ENCODE measurements at places on chromosomes 1 and 21. TPM values are rescaled to one million over a fixed set of nuclear protein-coding genes. Genes with fewer than 3 reads are reported as not detected.

- DNase-seq, result no peak
- no peaks in the 10 kb centered on the region for H3K36me3 ChIP-seq
- no peak overlapping the region for H3K4me3 ChIP-seq
- H3K27me3 ChIP-seq, result no peaks in the 10 kb centered on the region
- H3K27ac ChIP-seq, result no peak overlapping the region
- no peaks in the 10 kb centered on the region for H3K4me1 ChIP-seq
Observed at GRCh38 chr21:44556879-44557278, 1.7 kb downstream of the KRTAP10-3 start.

GRCh38 chr1:2352341-2352896 lies 38.9 kb downstream of the MORN1 start:
- H3K4me3 ChIP-seq, result no peak overlapping the region
- no peak overlapping the region for H3K27ac ChIP-seq
- no peaks in the 10 kb centered on the region for H3K36me3 ChIP-seq
- no peak for DNase-seq
- no peaks in the 10 kb centered on the region for H3K27me3 ChIP-seq

- peak; percentile 78 for DNase-seq
- H3K36me3 ChIP-seq, result no peaks in the 10 kb centered on the region
- no peak overlapping the region for H3K4me3 ChIP-seq
- H3K4me1 ChIP-seq, result peaks cover 55% of the 10 kb centered on the region
Observed at GRCh38 chr1:211323156-211324063, 3.2 kb upstream of the TRAF5 start.

DNA sequence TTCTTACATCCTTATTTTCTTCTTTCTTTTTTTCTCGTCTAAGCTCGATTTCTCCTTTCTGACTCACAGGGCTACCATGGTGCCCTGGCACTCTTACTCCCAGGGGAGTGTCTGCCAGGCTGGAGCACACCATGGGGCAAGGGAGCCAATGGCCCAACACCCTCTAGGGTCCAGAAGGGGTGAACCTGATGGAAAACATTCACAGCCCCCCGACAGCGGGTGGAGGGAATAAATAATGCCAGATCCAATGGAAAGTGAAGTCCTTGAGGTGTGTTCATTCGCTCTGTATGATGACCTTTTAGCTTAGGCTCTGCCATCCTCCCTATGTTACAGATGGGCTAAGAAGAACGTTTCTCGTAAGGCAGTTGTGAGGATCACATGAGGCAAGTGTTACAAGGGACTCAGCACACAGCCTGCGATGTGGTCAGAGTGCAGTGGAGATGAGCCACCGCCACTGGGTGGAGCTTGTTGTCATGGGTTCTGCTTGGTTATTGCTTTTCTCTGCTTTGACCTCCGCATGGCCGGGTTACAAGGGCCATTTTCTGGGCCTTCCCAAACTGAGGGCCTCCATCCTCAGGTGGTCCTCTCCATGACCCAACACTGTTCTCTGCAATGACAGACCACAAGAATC lies 3.5 kb upstream of the FCMR start:
- DNase-seq, result peak; percentile 82
- no peak overlapping the region for H3K27ac ChIP-seq
- H3K27me3 ChIP-seq, result no peaks in the 10 kb centered on the region

- H3K4me3 ChIP-seq, result no peak overlapping the region
- no peak for DNase-seq
- no peaks in the 10 kb centered on the region for H3K27me3 ChIP-seq
- H3K27ac ChIP-seq, result no peak overlapping the region
- no peaks in the 10 kb centered on the region for H3K4me1 ChIP-seq
Observed at GRCh38 chr1:35864813-35865212, 18.2 kb upstream of the AGO1 start.

DNA sequence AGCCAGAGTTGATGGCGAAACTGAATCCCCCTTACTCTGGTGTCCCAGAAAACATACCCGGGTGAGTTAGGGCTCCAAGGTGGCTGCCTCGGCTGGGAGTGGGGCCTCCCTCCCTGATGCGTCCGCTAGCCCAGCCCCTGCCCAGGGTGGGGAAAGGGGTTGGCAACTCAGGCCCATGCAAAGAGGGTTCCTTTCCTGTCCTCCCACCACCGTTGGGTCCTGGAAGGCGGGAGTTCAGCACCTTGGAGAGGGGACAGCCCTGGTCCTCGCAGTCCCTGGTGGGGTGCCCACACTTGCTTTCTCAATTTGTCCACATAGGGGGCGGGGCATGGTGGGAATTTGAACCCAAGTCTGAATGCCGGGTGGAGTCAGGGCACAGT lies 6.1 kb downstream of the SRM start:
- DNase-seq, result peak; percentile 27
- H3K27ac ChIP-seq, result no peak overlapping the region
- H3K27me3 ChIP-seq, result no peaks in the 10 kb centered on the region
- peaks cover 23% of the 10 kb centered on the region for H3K36me3 ChIP-seq

DNA sequence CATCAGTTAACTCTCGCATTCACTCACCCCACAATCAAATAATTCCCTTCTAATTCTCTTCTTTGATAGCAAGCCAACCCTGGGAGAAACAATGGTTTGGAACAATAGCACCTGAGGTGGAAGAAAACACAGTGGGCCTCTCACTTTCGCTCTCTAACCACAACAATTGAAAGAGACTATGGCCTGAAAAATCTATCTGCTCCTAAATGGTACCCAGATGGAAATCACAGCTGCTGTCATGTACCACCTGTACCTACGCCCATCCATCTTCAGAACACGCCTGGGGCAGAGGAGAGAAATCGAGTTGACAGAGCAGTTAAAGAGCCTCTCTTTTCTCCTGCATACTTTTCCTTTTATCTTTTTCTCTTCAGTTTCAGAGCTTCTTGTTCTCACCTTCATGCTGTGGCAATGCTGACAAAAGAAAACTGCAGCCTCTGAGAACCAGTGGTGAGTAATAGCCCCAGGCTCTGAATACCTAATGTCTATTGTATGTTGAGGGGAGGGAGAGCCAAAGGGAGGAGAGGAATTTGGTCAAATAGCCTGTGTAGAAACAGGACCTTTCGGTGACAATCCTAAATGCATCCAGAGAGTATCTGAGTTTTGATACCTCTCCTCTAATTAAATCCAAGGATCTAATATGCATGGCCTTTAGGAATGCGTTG lies 57.7 kb downstream of the ZC3H11B start:
- H3K4me3 ChIP-seq, result no peak overlapping the region
- no peaks in the 10 kb centered on the region for H3K4me1 ChIP-seq
- no peak for DNase-seq
- no peak overlapping the region for H3K27ac ChIP-seq
- no peaks in the 10 kb centered on the region for H3K36me3 ChIP-seq

DNA sequence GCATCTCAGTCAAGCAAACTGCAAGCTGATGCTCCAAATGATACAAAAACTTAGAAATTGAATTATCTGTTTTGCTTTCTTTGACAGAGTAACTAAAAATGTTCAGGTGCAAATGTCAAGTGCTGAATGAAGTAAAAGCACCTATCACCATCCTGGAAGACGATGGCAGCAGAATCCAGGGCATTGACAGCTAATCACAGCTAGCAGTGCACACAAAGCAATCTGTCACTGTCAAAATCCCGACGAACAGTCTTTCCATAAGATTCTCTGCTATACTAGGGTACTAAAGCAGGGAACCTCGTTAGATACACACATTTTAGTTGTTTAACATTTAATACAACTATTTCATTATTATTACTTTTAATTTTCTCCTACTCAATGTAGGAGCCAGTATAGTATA lies 233.3 kb downstream of the BRINP3 start:
- no peaks in the 10 kb centered on the region for H3K27me3 ChIP-seq
- no peak for DNase-seq
- H3K4me3 ChIP-seq, result no peak overlapping the region
- H3K27ac ChIP-seq, result no peak overlapping the region

- no peak for DNase-seq
- H3K27ac ChIP-seq, result no peak overlapping the region
- peaks cover 3% of the 10 kb centered on the region for H3K4me1 ChIP-seq
- H3K36me3 ChIP-seq, result no peaks in the 10 kb centered on the region
- H3K27me3 ChIP-seq, result peaks cover 14% of the 10 kb centered on the region
Observed at GRCh38 chr21:33126569-33126968, 56.6 kb downstream of the OLIG1 start.

DNA sequence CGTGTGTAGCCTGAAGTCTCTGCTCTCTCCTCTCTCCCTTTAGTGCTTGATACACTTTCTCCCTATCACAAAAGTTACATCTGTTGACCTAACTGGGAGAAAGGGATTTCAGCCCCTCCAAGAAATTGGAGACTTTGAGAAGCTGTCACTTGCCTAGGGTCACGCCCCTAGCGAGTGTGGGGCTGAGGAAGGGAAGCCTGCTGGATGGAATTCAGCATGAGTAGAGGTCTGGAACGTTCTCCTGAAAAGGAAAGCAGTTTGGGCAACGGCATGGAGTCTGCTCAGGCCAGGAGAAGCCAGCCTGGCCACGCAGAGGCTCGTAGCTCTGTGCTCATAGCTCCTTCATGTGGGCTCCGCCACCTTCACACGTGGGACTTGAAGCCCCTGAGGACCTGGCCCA lies 22.4 kb downstream of the COL16A1 start:
- no peaks in the 10 kb centered on the region for H3K36me3 ChIP-seq
- no peak overlapping the region for H3K27ac ChIP-seq
- H3K4me3 ChIP-seq, result no peak overlapping the region
- H3K4me1 ChIP-seq, result no peaks in the 10 kb centered on the region
- DNase-seq, result no peak

- H3K36me3 ChIP-seq, result no peaks in the 10 kb centered on the region
- H3K27me3 ChIP-seq, result peaks cover 14% of the 10 kb centered on the region
- H3K4me3 ChIP-seq, result no peak overlapping the region
- no peak overlapping the region for H3K27ac ChIP-seq
- no peak for DNase-seq
Observed at GRCh38 chr1:220544901-220545303, 17.0 kb downstream of the MARK1 start.

GRCh38 chr1:214420833-214421232 lies 130.6 kb downstream of the PTPN14 start:
- H3K36me3 ChIP-seq, result no peaks in the 10 kb centered on the region
- H3K4me3 ChIP-seq, result no peak overlapping the region
- H3K4me1 ChIP-seq, result peaks cover 8% of the 10 kb centered on the region
- peaks cover 1% of the 10 kb centered on the region for H3K27me3 ChIP-seq
- no peak for DNase-seq

- no peak overlapping the region for H3K4me3 ChIP-seq
- H3K27me3 ChIP-seq, result peaks cover 17% of the 10 kb centered on the region
- peaks cover 2% of the 10 kb centered on the region for H3K4me1 ChIP-seq
- no peak overlapping the region for H3K27ac ChIP-seq
- DNase-seq, result peak; percentile 21
Observed at GRCh38 chr1:8015036-8015808, 10.9 kb downstream of the ERRFI1 start.

DNA sequence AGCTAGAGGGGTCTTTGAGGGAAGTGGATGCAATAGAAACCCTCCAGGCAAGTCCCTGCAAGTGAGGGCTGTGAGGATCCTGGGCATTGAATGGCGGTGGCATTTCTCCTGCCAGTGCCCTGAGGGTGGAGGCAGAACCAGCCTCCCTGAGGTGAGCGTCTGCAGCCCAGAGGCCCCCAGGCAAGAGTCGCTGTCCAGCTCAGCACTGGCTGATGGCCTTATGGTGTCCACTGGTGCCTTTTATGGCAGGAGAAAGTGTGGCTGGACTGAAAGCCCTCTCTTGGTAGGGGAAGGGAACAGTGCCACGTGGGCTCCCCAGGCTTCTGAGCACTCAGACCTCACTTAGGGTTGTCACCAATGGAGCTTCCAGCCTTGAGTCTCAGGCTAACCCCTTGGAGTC lies 77.3 kb downstream of the SH3BGR start:
- H3K27me3 ChIP-seq, result peaks cover 8% of the 10 kb centered on the region
- no peaks in the 10 kb centered on the region for H3K36me3 ChIP-seq

- no peak for DNase-seq
- no peak overlapping the region for H3K4me3 ChIP-seq
- no peak overlapping the region for H3K27ac ChIP-seq
- peaks cover 12% of the 10 kb centered on the region for H3K36me3 ChIP-seq
Observed at GRCh38 chr1:33344896-33345560, 24.1 kb upstream of the A3GALT2 start.

GRCh38 chr1:84427250-84428188 lies 29.2 kb downstream of the DNASE2B start:
- H3K4me1 ChIP-seq, result no peaks in the 10 kb centered on the region
- no peaks in the 10 kb centered on the region for H3K36me3 ChIP-seq
- H3K27ac ChIP-seq, result no peak overlapping the region
- no peak overlapping the region for H3K4me3 ChIP-seq
- no peak for DNase-seq

DNA sequence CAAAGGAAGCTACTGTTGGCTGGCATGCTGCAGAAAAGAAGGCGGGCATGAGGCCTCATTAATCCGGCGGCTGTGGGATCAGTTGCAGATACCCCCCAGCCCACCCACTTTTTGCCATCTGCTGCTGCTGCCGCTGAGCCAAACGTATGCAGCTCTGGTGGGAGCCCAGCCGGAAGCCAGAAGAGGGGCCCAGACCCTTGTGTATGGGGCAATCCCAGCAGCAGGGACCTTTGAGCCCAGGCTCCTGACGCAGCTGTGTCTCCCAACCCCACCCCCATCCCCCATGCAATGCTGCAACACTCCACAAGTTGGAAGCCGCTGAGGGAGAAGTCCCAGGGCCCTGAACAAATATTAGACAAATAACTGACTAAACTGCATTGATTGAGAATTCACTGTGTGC lies 106.0 kb downstream of the ELAVL4 start:
- no peaks in the 10 kb centered on the region for H3K36me3 ChIP-seq
- no peaks in the 10 kb centered on the region for H3K4me1 ChIP-seq
- H3K27ac ChIP-seq, result no peak overlapping the region
- no peak overlapping the region for H3K4me3 ChIP-seq

- peaks cover 4% of the 10 kb centered on the region for H3K27me3 ChIP-seq
- no peak overlapping the region for H3K27ac ChIP-seq
- no peaks in the 10 kb centered on the region for H3K36me3 ChIP-seq
- H3K4me1 ChIP-seq, result peaks cover 24% of the 10 kb centered on the region
- no peak overlapping the region for H3K4me3 ChIP-seq
Observed at GRCh38 chr1:234756066-234756774, 146.2 kb upstream of the IRF2BP2 start.

- no peak within 1 kb of the TSS for H3K27ac ChIP-seq
- H3K4me1 ChIP-seq, result peaks cover 22% of the 10 kb centered on the region
- peak; percentile 57 for DNase-seq
- H3K36me3 ChIP-seq, result no peaks in the 10 kb centered on the region
Observed at GRCh38 chr1:245154429-245155271, at the start of gene KIF26B. TSS of gene KIF26B (plus strand) at chr1:245154985. CDS start at chr1:245155425, 440 bp downstream.

DNA sequence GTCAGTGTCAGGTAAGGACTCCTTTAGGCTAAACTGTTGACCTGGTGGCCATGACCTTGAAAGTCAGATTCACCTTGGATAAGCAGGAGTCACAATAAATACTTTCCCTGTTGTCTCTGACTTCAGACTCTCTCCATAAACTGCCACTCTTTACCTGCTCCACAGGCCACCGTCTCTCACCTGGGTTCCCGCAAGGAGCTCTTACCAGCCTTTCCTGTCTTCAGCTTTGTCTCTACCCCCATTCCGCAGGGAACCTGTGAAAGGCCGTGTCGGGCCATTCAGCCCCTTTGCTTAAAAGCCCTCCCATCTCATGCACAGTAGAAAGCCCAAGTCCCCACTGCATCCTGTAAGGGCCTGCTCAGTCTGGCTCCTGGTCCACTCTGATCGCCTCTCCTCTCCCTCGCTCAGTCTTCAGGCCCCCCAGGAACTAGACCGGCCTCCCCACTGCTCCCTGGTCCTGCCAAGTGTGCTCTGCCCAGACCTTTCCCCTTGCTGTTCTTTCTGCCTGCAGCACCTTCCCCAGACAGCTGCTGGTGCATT lies 79.5 kb downstream of the ACTL8 start:
- no peak overlapping the region for H3K27ac ChIP-seq
- no peaks in the 10 kb centered on the region for H3K36me3 ChIP-seq
- peaks cover 6% of the 10 kb centered on the region for H3K27me3 ChIP-seq
- no peaks in the 10 kb centered on the region for H3K4me1 ChIP-seq
- no peak overlapping the region for H3K4me3 ChIP-seq
- DNase-seq, result no peak

Gene OR2L5
- not detected for total RNA-seq

Gene SON
- 279 TPM for total RNA-seq

Gene GPR89B
- total RNA-seq, result 15.5 TPM

Gene SLAMF7
- 15.9 TPM for total RNA-seq

Gene RHOU
- total RNA-seq, result 0.57 TPM

Gene LCE6A
- not detected for total RNA-seq

Gene LAMC2
- not detected for total RNA-seq
